ENCODE measurements at places on chromosomes 7 and 10.

GRCh38 chr7:122311050-122311700, 6.6 kb upstream of the FEZF1 start:
- no peak for DNase-seq

DNA sequence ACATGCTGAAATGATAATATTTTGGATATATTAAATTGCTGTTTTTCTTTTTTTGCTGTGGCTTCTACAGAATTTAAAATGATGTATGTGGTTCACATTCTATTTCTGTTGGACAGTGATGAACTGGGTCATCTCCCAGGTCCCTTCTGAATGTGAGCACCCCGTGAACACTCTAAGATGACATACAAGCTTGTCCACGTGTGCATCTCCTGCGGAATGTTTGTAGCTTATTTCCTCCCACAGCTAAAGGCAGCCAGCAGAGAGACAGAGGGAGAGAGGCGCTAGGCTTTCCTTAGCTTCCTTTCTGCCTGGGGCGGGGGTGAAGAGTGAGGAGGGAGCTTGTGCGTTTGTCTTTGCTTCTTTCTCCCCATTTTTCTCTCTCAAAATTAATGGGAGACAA, 219.1 kb downstream of the EMX2 start:
- DNase-seq = no peak

GRCh38 chr10:125591886-125592285, 91.1 kb downstream of the TEX36 start:
- DNase-seq = no peak

DNA sequence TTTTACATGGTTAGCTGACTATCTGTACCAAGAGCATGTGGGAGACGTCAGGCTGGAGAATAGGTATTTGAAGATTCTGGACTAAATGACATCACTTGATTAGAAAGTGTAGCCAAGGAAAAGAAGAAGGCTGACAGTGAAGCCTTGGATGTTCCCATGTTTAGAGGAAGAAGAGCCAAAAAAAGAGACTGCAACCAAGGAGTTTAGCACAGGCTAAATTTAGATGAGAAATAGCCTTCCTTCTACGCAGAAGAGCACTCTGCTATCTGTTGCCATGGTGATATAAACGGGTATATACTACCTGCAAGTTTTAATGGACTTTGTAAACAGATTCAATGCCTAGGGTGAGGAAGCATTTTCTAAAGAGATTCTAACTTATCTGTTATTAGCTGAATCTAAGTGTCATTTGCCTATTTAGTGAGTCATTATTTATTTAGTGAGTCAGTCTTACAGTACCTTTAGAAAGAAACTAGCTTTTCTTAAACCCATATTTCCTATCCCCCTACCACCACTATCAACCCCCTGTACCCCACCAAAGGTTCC, 69.8 kb downstream of the CDK6 start:
- no peak for DNase-seq

GRCh38 chr7:83306502-83306901, 143.8 kb upstream of the PCLO start:
- no peak for DNase-seq

GRCh38 chr7:15495170-15495569, 66.6 kb downstream of the AGMO start:
- DNase-seq = no peak

DNA sequence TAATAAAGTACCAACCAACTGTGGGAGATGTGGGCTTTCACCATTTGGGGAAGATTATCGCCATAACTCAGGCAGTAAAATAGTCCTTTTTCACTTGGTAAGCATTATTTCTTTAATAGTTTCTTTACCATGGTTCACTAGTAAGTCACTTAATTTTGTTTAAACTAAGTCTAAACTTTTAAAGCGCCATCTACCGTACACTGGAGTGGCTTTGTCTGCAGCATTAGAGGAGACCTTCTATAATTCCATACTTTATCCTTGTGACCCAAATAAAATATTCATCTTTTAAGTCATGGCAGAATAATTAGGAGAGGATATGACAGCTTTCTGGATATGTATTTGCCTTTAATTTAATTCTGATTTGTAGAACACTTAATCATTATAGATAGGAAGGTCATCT, 468.0 kb downstream of the MAGI2 start:
- DNase-seq = no peak

DNA sequence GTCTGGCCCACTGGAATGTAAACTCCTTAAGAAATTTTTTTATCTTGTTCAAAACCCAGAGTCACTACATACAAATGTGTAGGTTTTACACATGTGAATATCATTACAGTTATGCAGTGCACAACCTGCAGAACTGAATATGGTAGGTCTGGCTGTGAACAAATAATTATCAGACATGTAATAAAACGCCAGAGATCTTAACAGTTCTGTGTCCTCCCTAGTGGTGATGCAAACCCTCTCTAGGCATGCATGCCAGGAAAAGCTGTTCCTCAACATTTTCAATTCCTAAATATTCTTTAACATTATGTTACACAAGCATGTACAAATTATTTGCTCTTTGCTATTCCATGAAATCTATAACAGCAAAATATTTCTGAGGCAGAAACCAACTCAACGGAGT, 124.6 kb downstream of the IMMP2L start:
- DNase-seq = no peak

GRCh38 chr10:98258683-98259454, 9.1 kb downstream of the LOXL4 start:
- DNase-seq = no peak

DNA sequence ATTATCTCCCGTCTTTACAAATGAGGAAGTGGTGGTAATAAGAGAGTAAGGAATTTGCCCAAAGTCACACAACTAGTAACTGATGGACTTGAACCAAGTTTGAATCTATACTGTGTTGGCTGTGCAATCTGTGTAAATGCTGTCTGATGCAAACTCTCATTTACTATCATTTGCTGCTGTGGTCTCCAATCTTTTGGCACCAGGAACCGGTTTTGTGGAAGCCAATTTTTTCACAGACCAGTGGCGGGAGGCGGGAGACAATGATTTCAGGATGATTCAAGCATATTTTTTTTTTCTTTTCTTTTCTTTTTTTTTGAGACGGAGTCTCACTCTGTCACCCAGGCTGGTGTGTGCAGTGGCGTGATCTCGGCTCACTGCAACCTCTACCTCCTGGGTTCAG, 450.0 kb upstream of the FZD8 start:
- no peak for DNase-seq

- DNase-seq = no peak
Measured at GRCh38 chr7:138316421-138317043, 143.5 kb upstream of the TRIM24 start.

- DNase-seq = no peak
Measured at GRCh38 chr7:49486974-49487829, 286.2 kb upstream of the VWC2 start.

GRCh38 chr7:84297616-84298015, 103.0 kb upstream of the SEMA3A start:
- no peak for DNase-seq

DNA sequence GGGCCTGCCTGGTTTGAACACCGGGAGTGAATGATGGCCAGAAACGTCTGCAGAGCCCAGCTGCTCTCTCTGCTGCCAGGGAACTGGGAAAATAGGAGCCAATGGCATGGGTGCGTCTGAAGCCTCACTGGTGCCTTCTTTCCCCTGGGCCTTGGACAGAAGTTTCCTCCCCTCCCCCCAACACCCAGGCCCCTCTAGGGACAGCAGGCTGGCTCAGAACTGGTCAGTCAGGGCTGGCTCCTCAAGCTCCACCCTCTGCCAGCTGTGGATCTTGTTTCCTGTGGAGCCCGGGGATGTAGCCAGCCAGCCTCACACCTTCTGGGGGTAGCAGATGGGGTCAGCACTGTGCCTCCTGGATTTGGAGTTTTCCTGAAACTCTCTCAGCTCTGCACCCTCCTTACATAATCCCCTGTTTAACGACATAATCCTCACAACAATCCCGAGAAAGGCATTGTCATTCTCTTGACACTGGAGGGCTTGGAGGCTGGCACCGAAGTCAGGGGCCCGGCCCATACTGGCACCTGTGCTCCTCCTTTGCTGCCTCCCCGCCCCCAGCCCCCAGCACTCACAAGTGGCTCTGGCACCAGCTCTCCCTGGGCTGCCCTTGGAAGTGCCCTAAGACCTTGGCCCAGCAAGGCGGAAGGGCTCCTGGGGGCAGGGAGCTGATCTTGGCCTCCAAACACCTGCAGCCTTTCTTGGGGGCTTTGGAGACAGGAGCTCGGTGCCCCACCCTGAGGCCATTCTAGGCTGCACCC, 5.7 kb downstream of the LDB3 start:
- DNase-seq = no peak

GRCh38 chr10:53570221-53570620, 797.6 kb upstream of the MBL2 start:
- DNase-seq = no peak

DNA sequence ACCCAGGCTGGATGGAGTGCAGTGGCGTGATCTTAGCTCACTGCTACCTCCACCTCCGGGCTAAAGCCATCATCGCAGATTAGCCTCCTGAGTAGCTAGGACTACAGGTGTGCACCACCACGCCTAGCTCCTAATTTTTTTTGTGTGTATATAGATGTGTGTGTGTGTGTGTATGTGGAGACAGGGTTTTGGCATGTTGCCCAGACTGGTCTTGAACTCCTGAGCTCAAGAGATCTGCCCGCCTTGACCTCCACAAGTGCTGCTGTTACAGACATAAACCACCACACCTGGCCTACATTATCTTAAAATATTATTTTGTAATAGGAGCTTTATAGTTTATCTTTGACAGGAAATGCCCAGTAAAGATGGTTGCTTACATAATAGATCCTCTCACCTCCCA, 25.0 kb downstream of the FOXP2 start:
- no peak for DNase-seq

- no peak for DNase-seq
Measured at GRCh38 chr10:14173391-14173705, 157.4 kb downstream of the FRMD4A start.

DNA sequence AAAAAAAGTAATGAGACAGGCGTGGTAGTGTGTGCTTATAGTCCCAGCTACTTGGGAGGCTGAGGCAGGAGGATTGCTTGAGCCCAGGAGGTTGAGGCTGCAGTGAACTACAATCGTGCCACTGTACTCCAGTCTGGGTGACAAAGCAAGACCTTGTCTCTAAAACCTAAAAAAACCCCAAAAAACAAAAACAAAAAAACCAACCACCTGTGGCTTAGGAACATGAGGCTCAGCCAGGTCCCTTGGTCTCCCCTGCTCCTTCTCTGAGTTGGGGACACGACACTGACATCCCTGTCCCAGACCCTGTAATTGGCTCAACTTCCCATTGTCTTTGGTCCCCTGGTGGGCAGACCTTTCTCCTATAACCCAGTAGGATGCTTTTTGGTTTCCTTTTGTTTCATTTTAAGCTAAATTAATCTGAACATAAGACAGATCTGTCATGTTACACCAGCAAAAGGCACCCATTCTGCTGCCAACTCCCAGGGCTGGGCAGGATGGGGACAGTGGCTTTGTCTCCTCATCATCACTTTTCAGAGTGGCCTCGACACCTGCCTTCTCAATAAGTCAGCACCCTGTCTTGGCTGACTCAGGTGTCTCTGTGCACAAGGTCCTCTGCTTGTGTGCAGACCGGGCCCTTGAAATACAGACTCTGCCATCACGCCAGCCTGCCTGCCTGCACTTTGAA, 74.4 kb downstream of the MYL10 start:
- DNase-seq = no peak

GRCh38 chr10:89845541-89846280, 144.3 kb downstream of the KIF20B start:
- no peak for DNase-seq

- no peak for DNase-seq
Measured at GRCh38 chr7:134795231-134795630, 15.8 kb downstream of the CALD1 start.

DNA sequence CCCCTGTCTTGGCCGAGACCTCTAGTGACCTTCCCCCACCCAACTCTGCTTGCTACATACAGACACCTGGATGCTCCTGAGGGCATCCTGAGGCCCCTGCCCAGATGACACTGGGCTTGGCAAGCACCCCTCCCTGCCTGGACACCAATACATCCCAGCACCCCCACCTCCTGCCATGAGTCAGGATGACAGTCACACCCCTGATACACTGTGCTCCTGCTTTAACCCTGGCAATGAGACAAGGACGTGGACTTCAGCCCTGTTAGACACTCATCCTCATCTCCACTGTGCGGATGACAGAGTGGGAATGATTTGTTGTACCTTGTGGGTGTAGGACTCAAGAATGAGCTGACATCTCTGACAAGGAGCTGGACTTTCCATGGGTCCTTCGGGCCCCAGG, 186.3 kb upstream of the ADCY1 start:
- no peak for DNase-seq

DNA sequence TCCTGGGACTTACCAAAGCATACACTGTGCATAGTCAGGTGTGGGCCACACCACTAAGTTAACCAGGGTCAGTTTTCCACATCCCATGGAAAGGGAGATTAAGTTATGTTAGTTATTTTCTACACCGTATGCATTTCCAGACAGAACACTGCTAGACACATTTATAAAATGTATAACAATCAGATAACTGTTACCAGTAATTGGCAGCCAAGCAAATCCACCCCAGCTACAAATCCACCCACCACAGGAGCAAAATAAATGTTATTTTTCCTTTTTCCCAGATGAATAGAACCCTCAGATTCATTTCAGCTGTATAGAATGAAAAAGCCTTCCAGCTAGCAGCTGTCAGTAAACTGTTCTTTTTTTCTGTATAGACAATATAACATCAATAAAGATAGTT, 256.9 kb upstream of the FZD1 start:
- DNase-seq = no peak

- no peak for DNase-seq
Measured at GRCh38 chr10:23419655-23420329, 19.1 kb upstream of the OTUD1 start.

DNA sequence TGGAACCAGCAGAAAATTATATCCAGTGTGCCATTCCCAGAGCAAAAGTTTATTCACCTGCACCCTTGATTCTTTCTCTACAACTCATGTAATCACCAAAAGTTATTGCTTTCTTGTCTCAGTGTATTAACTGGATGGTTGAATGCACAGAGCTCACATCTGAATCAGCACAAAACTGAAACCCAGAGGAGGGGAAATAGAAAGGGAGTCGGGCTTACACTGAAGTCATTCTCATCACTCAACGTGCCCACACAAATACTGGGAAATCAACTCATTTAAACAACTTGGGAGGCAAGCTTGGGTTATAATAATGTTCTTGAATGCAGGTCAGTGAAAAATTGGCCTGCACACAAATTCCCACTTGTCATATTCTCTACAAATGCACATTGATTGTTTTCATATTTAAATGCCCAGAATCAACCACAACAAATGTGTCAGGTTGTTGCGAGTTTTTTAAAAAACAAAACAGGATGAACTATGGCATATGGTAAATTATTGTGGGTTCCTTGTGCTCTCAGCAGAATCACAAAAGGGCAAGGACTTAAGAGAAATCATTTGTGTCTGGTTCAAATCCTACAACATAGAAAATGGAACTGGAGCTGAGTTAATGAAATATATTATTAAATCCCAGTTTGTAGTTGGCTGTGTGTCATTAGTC, 125.9 kb upstream of the NOBOX start:
- no peak for DNase-seq

GRCh38 chr10:14476641-14477407, 146.1 kb upstream of the FRMD4A start:
- peak; percentile 57 for DNase-seq

All from femur (tissue), 1 donor.